ENCODE measurements at places on chromosomes 5 and 9. TPM values are rescaled to one million over a fixed set of nuclear protein-coding genes. Genes with fewer than 3 reads are reported as not detected.

RNF183 gene
- 1.9 TPM for total RNA-seq

ALG2 gene
- 48.0 TPM for total RNA-seq

ADRB2 gene
- total RNA-seq = 0.79 TPM

DMGDH gene
- total RNA-seq = 18.0 TPM

PAEP gene
- total RNA-seq = not detected

IFNA2 gene
- total RNA-seq = 1.3 TPM

GRCh38 chr9:135073081-135073740, 14.3 kb upstream of the OLFM1 start:
- H3K4me3 ChIP-seq = no peak overlapping the region
- H3K27ac ChIP-seq = no peak overlapping the region
- H3K27me3 ChIP-seq = no peaks in the 10 kb centered on the region
- no peak for DNase-seq

GRCh38 chr5:116566251-116566650, 8.4 kb downstream of the SEMA6A start:
- no peak overlapping the region for H3K4me3 ChIP-seq
- H3K27me3 ChIP-seq = no peaks in the 10 kb centered on the region
- H3K36me3 ChIP-seq = no peaks in the 10 kb centered on the region

GRCh38 chr9:125126019-125126746, 17.1 kb downstream of the SCAI start:
- no peak overlapping the region for H3K27ac ChIP-seq
- peak; percentile 74 for DNase-seq
- no peak overlapping the region for H3K4me3 ChIP-seq
- H3K4me1 ChIP-seq = no peaks in the 10 kb centered on the region

- H3K4me1 ChIP-seq = no peaks in the 10 kb centered on the region
- no peaks in the 10 kb centered on the region for H3K36me3 ChIP-seq
- no peaks in the 10 kb centered on the region for H3K27me3 ChIP-seq
- no peak overlapping the region for H3K4me3 ChIP-seq
- no peak overlapping the region for H3K27ac ChIP-seq
- no peak for DNase-seq
Measured at GRCh38 chr9:109403766-109404320, 83.0 kb upstream of the EPB41L4B start.

GRCh38 chr9:9142001-9142400, 1342.4 kb upstream of the DMAC1 start:
- H3K4me1 ChIP-seq = no peaks in the 10 kb centered on the region
- no peaks in the 10 kb centered on the region for H3K27me3 ChIP-seq
- no peak overlapping the region for H3K4me3 ChIP-seq
- no peaks in the 10 kb centered on the region for H3K36me3 ChIP-seq
- DNase-seq = no peak

- no peaks in the 10 kb centered on the region for H3K27me3 ChIP-seq
- peak overlapping the region; percentile 100 for H3K27ac ChIP-seq
- no peak for DNase-seq
- peaks cover 38% of the 10 kb centered on the region for H3K4me1 ChIP-seq
- H3K4me3 ChIP-seq = peak overlapping the region; percentile 92
- no peaks in the 10 kb centered on the region for H3K36me3 ChIP-seq
Measured at GRCh38 chr9:72362118-72362531, 2.9 kb downstream of the ZFAND5 start.

DNA sequence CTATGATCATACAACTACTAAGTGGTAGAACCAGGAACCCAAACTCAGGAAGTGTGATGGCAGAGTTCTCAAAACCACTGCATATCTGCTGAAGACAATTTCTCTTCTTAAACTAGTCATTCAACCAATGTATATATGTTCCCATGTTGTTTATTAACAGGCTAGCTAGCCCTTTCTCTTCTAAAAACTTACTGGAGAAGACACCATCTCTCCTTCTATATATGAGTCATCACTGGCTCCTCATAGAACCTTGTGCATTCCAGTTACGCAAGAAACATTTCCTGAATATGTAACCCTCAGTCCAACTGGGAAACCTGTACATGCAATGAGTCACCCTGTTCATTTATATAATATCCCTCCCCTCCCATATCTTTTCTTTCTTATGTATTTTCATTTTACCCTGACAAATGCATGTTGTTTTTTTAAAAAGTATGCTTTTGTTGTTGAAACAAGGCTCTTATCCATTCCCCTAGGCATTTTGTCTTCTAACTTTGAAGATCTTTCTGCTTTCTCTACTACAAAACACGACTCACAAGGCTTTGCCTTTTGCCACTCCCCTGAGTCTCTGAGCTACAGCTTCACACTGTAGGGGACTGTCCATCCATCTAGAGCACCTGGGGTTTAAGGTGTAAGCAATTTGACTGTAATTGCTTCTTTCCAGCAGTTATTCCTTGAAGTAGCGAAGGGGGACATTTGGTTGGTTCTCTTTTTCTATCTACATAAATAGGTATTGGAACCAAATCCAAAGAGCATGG, 119.5 kb downstream of the ANXA1 start:
- H3K27me3 ChIP-seq = no peaks in the 10 kb centered on the region
- no peaks in the 10 kb centered on the region for H3K4me1 ChIP-seq
- no peak overlapping the region for H3K27ac ChIP-seq

DNA sequence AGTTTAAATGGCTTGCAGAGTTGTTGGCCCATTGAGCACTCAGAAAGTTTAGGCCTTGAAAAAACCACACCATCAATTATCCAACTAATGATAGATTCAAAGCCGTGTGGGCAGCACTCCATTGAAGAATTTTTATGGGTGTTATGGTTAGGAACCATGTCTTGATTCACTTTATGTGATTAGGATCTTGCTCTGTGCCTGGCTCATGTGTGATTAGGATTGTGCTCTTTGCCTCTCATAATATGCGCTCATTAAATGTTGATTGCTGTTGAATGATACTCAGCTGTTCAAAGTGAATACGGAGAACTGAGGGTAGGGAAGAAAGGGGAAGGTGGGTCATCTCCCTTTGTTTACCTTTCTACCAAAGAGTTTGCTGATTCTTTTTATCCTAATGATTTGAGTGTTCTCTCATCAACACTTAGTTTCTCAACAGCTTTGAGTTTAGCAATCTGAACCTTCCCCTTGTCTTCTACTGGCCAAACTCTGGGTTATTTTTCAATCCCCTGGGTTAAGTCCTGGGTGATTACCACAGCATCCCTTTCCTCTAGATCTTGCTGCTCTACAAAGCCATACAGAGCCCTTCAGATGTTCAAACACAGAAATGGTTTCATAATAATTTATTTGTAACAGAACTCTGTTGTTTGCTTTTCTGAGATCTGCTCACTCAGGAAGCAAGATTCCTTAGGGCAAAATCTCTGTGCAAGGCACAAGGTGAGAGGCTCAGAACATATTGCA, 668.8 kb upstream of the RGMB start:
- no peaks in the 10 kb centered on the region for H3K36me3 ChIP-seq
- no peak for DNase-seq
- no peaks in the 10 kb centered on the region for H3K4me1 ChIP-seq
- H3K27me3 ChIP-seq = no peaks in the 10 kb centered on the region

DNA sequence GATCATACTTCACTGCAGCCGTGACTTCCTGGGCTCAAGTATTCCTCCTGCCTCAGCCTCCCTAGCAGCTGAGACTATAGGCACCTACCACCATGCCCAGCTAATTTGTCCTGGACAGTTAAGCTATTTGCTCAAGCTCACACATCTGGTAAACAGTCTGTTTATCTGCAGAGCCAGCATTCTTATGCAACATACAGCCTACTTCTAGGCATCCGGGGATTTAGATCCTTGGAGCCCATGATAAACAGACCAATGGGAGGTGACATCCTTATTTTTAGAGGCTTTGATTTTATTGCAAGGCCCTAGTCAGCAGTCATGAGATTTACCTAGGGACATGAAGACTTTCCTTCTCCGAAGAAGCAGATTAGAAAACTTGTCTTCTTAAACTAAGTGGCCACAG, 21.0 kb downstream of the ATOX1 start:
- no peak overlapping the region for H3K4me3 ChIP-seq
- H3K27me3 ChIP-seq = no peaks in the 10 kb centered on the region
- H3K27ac ChIP-seq = peak overlapping the region; percentile 71
- no peaks in the 10 kb centered on the region for H3K36me3 ChIP-seq
- H3K4me1 ChIP-seq = peaks cover 50% of the 10 kb centered on the region

DNA sequence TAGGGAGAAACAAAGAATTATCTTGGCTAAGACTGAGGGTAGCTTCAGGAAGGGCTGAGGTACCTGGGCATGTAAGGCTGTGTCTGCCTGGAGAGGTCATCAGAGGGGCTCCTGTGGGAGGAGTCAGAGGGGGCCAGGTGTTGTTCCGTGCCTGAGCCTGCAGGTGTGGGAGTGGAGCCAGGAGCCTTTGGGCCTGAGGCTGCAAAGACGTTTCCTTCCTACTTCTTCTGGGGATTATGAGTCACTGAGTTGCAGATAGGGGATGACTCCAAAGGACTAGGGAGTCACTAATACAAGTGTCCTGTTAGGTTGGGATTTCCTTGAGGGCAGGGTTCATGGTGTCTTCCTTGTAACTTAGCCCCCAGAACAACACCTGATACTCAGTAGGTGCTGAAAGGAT, 391.1 kb downstream of the ARHGEF28 start:
- DNase-seq = no peak
- H3K4me3 ChIP-seq = no peak overlapping the region
- no peaks in the 10 kb centered on the region for H3K36me3 ChIP-seq
- no peaks in the 10 kb centered on the region for H3K4me1 ChIP-seq

Data from testis (tissue), 5 donors.